Right cardiac atrium (tissue), 5 donors: ENCODE measurements at places on chromosomes 12 and 14. TPM values are rescaled to one million over a fixed set of nuclear protein-coding genes. Genes with fewer than 3 reads are reported as not detected.

PCED1B gene
- total RNA-seq, result 1.3 TPM

NOS1 gene
- 0.71 TPM for total RNA-seq

GRCh38 chr12:122326586-122326985 lies 60.3 kb upstream of the VPS33A start:
- DNase-seq, result no peak

- DNase-seq, result no peak
Observed at GRCh38 chr12:114032801-114033200, 66.7 kb upstream of the RBM19 start.

DNA sequence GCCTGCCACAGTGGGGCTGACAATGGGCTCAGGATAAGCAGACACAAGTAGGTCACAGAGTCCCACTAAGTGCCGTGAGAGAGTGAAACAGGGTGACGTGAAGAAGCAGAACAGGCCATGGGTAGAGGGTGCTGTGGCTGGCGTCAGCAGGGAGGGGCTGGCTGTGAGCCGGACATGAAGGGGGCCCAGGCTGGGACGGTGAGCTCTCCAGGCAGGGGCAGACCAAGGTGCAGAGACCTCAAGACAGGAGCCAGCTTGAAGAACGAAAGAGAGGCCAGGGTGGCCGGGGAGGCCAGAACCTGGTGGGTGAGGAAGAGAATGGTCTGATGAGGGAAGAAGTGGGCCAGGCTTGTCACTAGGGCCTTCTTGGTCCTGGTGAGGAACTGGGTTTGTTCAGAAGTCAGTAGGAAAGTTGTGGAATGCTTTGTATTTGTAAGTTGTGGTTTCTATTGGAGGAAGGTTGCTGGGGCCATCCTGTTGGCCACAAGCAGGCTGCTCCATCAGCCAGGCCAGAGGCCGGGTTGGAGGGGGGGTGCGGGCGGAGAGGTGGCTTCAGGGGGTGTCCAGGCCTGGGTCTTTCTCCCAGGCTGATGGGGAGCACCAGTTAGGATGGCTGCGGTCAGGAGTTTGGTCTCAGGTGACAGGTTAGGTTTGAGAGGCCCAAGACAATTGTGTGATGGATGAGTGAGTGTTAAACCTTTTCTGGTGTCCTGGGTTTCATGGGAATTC lies 21.4 kb upstream of the MLXIP start:
- no peak for DNase-seq

DNA sequence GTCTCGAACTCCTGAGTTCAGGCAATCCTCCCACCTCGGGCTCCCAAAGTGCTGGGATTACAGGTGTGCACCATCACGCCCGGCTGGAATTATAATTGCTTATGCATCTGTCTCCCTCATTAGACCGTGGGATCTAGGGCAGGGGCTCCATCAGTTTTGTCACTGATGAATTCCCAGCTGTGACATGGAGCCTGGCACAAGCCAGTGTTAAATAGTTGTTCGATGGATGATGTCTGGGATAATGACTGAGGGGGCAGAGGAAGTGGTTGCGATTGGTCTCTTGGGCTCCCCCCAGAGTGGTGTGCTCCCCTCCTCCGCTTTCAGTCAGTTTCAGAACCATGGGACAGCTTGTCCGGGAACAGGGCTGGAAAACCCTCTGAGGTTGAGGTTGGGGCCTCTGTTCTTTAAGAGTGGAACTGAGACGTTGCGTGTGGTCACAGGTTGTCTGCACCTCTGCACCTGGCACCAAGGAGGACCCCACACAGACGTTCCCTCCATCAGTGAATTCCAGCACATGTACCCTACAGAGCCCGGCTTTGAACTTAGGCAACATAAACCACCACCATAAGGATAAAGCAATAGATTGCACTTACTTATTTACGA lies 30.8 kb upstream of the BATF start:
- DNase-seq, result no peak

- peak; percentile 37 for DNase-seq
Observed at GRCh38 chr12:56593909-56594621, 36.1 kb downstream of the BAZ2A start.
